ENCODE measurements at places on chromosomes 5 and 9.

- DNase-seq: no peak
These were observed 589.8 kb downstream of the PRELID2 start for GRCh38 chr5:145245354-145245753.

- peak; percentile 50 for DNase-seq
These were observed 46.6 kb downstream of the CYFIP2 start for GRCh38 chr5:157312492-157312891.

DNA sequence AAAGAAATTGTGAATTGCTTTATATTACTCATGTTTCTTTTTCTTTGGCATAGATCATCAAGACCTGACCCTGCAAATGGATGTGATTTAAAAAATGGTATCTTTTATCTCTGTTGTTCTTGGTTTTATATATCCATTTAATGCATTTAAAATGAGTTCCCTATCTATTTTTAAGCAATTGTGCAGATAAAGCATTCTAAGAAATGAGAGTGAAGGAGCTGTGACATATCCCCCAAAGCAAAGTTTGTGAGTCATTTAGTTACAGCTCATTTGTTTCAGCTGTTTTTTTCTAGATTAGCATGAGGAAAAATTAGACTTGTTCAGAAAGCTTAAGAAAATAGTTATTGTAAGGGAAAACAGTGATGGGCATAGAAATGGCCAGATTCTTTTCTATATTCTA lies 7.6 kb upstream of the ELOVL7 start:
- DNase-seq: no peak

- DNase-seq: peak; percentile 54
These were observed 8.7 kb downstream of the STK10 start for GRCh38 chr5:172178991-172179989.

DNA sequence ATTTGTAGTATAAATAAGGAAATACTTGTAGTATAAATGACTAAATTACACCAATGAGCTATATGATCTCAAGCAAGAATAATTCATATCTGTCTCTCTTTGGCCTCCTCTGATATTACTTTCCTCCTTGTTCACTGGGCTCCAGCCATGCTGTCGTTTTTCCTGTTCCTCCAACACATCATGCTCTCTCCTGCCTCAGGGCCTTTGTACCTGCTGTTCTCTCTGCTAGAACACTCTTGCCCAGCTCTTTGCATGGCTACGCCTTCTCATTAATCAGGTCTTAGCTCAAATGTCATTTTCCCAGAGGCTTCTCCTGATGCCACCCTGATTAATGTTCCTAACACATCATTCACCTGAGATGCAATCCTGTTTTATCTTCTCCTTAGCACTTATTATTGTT lies 2.5 kb upstream of the ZNF346 start:
- no peak for DNase-seq

GRCh38 chr5:160525471-160526261 lies 104.0 kb downstream of the PTTG1 start:
- DNase-seq: no peak

GRCh38 chr9:114189823-114190562 lies 34.7 kb downstream of the COL27A1 start:
- no peak for DNase-seq

GRCh38 chr5:79168031-79168430 lies 56.4 kb downstream of the BHMT start:
- no peak for DNase-seq

GRCh38 chr5:168353216-168353957 lies 61.9 kb downstream of the WWC1 start:
- no peak for DNase-seq

- DNase-seq: no peak
These were observed 14.3 kb downstream of the PHF2 start for GRCh38 chr9:93590609-93591234.

DNA sequence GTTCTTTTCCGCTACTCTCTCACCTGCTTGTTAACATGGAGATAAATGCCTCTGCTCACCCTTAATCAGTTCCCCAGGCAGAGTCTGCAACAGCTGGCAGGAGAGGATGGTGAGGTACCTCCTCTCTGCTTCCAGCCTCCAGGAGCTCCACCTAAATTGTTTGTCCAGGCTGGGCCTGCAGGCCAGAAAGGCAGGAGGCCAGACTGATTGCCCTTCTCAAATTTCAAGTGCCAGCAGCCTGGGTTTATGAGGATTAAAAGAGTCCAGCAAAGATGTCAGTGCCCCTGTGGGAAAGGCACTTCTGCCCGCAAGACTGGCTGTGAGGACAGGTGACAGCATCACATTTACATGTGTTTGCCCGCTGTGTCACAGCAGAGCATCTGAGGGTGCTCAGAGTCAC lies 19.8 kb downstream of the CORO2A start:
- no peak for DNase-seq

GRCh38 chr5:139856714-139857113 lies 61.1 kb downstream of the PSD2 start:
- no peak for DNase-seq

All from stimulated activated naive CD4-positive, alpha-beta T cell treated with Interleukin-2 at 50 U/mL for 16 hours (primary cell).